ENCODE measurements at places on chromosomes 16 and 17. TPM values are rescaled to one million over a fixed set of nuclear protein-coding genes. Genes with fewer than 3 reads are reported as not detected.

The HLF gene
- polyA plus RNA-seq: 5.1 TPM

The FA2H gene
- polyA plus RNA-seq: 3.8 TPM

The PRSS8 gene
- polyA plus RNA-seq: 48.9 TPM

The DPEP1 gene
- 18.0 TPM for polyA plus RNA-seq

The MFSD6L gene
- 3.9 TPM for polyA plus RNA-seq

The HBA2 gene
- 905 TPM for polyA plus RNA-seq

The ZNF830 gene
- 30.7 TPM for polyA plus RNA-seq

The ACACA gene
- polyA plus RNA-seq: 45.0 TPM

The CTF1 gene
- polyA plus RNA-seq: 6.7 TPM

The PPL gene
- 27.0 TPM for polyA plus RNA-seq

The OSGIN1 gene
- 0.47 TPM for polyA plus RNA-seq

The TPSG1 gene
- 0.71 TPM for polyA plus RNA-seq

The NPIPA7 gene
- polyA plus RNA-seq: 4.3 TPM

The CACNA1G gene
- 6.7 TPM for polyA plus RNA-seq

The BANP gene
- polyA plus RNA-seq: 28.2 TPM

The TENT4B gene
- 16.3 TPM for polyA plus RNA-seq

The KCNAB3 gene
- polyA plus RNA-seq: 5.9 TPM

The HYDIN gene
- 11.3 TPM for polyA plus RNA-seq

The ALOX12B gene
- 0.54 TPM for polyA plus RNA-seq

The SEPTIN1 gene
- 1.7 TPM for polyA plus RNA-seq

The DRC7 gene
- polyA plus RNA-seq: 2.3 TPM

The HES7 gene
- not detected for polyA plus RNA-seq

The KRTAP9-2 gene
- not detected for polyA plus RNA-seq

The CREBBP gene
- polyA plus RNA-seq: 65.1 TPM

The RTN4RL1 gene
- 1.8 TPM for polyA plus RNA-seq

The CD68 gene
- 67.9 TPM for polyA plus RNA-seq

The ACSM2B gene
- polyA plus RNA-seq: 58.6 TPM

The TMIGD1 gene
- 0.98 TPM for polyA plus RNA-seq

The ZG16 gene
- polyA plus RNA-seq: 0.06 TPM

The KIF2B gene
- polyA plus RNA-seq: not detected

The C16orf74 gene
- polyA plus RNA-seq: 3.0 TPM
